GM10248 (cell line): ENCODE measurements at places on chromosomes 4 and X.

- DNase-seq = no peak
Measured at GRCh38 chrX:31199056-31199839, 127.4 kb upstream of the FTHL17 start.

- DNase-seq = peak; percentile 22
Measured at GRCh38 chrX:152641996-152642395, 4.3 kb downstream of the GABRQ start.

GRCh38 chr4:107863850-107864371 is 39.2 kb downstream of the SGMS2 start:
- DNase-seq = no peak

DNA sequence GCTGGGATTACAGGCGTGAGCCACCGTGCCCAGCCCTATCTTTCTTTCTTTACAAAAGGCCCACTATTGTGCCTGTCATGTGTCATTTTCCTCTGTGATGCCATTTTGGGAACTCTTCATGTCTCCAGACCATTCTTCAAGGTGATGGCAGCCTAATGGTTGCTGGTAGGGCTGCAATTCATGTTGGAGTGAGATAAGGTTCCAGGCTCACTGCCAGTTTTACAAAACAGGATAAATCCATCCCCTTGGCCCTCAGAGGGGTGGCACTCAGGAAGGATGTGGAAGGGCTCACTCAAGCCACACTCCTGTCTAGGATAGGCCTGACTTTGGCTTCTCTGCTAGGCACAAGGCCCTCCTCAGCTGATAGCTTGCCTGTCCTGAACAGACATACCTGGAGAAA is 3.8 kb downstream of the TCEAL9 start:
- DNase-seq = no peak

GRCh38 chr4:102665527-102665926 is 95.2 kb downstream of the MANBA start:
- no peak for DNase-seq

- DNase-seq = no peak
Measured at GRCh38 chr4:182923366-182923765, 6.2 kb upstream of the DCTD start.

DNA sequence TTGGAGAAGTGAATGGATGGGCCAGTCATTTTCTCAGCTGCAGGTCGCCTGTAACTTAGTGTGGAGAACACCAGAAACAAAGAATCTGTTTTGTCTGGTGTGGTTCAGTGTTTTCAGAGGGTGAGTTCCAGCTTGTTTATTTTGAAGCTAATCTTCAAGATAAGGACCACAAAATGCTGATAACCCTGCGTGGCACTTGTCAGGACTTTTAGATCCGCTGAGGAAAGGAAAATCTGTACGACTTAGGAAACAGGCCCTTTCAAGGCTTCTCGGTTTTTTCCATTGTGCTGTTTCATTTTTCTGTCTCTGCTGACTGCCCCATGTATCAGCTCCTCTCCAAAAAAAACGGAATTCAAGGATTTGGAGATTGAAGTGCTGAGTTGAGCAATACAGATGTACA is 8.7 kb upstream of the ANAPC4 start:
- DNase-seq = no peak

DNA sequence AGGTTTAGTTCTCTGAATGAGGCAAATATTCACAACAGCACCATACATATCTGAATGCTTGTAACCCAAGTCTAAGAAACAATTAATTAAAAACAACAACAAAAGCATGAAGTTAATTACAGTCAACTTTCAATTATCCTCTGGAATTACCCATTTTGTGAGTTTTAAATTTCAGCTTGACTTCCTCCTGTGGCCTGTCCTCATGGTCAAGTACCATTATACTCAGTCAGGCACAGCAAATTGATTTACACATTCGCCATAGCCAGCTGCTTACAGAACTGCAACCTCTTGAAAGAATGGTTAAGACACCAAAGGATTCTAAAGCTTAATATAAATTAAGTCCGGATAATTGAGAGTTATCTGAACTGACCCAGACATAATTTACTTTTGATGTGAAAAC is 306.5 kb downstream of the CAMK2D start:
- DNase-seq = no peak

DNA sequence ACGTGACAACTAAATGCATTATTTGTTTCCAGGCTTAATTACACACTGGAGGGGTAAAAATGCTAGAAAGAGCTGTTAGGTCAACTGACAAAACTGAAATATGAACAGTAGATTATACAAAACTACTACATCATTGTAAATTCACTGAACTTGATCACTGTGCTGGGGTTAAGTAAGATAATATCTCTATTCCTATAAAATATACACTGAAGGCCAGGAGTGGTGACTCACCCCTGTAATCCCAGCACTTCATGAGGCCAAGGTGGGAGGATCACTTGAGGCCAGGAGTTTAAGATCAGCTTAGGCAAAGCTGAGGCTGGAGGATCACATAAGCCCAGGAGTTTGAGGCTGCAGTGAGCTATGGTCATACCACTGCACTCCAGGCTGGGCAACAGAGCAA is 31.8 kb upstream of the NKX6-1 start:
- no peak for DNase-seq

GRCh38 chrX:142214081-142214480 is 9.0 kb upstream of the MAGEC2 start:
- DNase-seq = no peak

- DNase-seq = no peak
Measured at GRCh38 chr4:168825975-168826374, 184.1 kb downstream of the CBR4 start.

GRCh38 chrX:101493225-101493624 is 8.0 kb downstream of the ARMCX4 start:
- DNase-seq = no peak

DNA sequence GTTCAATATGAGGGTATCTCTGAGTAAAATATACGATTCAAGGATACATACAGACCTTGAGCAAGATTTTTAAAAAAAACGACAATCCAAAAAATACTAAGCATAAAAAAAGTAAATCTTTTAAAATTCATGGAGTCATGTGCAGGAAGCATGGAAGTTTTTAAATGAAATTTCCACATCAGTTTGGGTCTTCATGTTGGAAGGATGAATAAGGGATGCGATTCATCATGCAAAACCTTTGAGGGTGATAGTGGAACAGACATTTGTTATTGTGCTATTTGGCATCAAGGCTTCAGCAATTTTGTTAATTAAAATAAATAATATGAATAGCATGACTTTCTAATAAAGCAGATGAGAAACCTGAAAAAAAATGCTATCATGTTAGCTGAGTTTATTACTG is 815.0 kb upstream of the PCDH10 start:
- DNase-seq = no peak

- DNase-seq = no peak
Measured at GRCh38 chr4:30844861-30845582, 124.9 kb downstream of the PCDH7 start.

GRCh38 chr4:113328514-113328913 is 279.1 kb downstream of the ANK2 start:
- no peak for DNase-seq

DNA sequence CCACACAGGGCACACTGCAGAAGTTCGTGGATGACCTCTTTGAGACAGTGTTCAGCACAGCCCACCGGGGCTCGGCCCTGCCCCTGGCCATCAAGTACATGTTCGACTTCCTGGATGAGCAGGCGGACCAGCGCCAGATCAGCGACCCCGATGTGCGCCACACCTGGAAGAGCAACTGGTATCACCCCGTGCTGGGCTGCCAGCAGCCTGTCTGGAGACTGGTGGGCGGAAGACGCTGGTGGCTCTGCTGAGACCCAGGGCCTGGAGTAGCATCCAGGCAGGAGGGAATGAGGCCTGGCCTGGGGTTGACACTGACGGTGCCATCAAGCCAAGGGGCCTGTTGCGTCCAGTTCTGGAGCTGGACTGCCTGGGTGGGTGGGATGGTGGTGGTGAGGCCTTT is 8.6 kb downstream of the LAGE3 start:
- DNase-seq = no peak

GRCh38 chrX:12370497-12370986 is 232.3 kb downstream of the FRMPD4 start:
- no peak for DNase-seq
